ENCODE measurements at places on chromosomes 6 and 20.

GRCh38 chr20:52305858-52306257 lies 114.3 kb upstream of the ZFP64 start:
- no peak for DNase-seq

DNA sequence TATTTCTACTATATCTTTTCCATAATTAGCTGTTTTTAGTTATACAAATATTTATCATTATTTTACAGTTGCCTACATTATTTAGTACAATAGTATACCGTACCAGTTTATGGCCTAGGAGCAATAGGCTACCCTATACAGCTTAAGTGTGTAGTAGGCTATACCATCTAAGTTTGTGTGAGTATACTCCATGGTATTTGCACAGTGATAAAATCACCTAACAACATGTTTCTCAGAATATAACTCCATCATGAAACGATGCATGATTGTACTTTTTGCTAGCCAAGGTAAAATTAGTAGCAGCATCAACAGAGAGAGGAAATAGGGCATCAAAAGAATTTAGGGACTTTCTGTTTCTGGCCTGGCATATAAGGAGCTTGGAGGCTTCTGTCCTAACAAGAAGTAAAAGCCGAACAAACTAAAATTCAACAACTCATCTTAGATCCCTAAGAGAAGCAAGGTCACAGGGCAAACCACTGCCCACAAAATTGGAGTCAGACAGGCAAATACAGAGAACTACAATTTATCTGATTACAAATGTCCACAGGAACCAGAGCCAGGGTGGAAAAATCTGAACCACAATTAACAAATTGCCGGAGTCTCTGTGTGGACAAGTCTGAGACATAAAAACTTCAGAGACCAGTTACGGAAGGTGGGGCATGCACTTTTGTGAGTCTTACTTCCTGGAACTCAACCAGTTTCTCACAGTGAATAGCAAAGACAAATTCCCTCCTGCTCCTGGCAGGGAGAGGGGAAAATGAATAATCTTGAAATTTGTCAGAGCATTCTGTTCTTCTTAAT lies 671.4 kb downstream of the RFPL4B start:
- no peak for DNase-seq

DNA sequence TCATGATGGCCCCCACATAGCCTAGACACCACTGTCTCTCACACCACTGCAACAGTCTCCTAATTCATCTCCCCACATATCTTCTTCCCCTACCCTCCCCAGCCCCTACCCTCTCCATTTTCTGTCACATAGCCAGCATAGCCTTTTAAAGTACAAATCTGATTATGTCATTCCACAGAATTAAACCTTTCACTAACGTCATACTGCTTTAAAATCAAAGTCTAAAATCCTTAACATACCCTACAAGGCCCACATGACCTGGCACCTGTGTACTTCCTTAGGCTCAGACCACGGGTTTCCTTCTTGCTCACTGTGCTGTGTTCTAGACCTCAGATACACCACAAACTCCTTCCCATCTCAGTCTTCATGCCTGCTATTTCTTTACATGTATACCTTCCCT lies 5.9 kb downstream of the OSTM1 start:
- no peak for DNase-seq

GRCh38 chr20:17542993-17543412 lies 11.8 kb upstream of the BFSP1 start:
- no peak for DNase-seq

GRCh38 chr6:168658059-168658458 lies 217.1 kb downstream of the SMOC2 start:
- peak; percentile 50 for DNase-seq

GRCh38 chr6:89024456-89024855 lies 56.1 kb upstream of the PNRC1 start:
- no peak for DNase-seq

- DNase-seq: no peak
Observed at GRCh38 chr6:72740135-72740534, 118.3 kb downstream of the KCNQ5 start.

DNA sequence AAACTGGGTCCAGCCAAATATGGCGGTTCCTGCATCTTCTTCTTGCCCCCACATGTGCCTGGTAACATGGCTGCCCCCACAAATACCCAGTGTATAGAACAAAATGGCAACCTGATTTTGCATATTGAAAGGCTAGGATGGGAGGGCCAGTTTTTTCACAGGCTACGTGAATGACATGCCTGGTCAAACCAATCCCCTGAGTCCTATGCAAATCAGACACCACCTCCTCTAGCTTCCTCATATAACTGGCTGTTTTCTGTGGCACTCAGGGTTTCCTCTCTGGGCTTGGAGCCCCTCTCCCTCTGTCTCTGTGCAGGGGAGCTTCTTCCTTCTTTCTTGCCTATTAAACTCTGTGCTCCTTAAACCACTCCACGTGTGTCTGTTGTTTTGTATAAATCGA lies 372.1 kb downstream of the KIF16B start:
- DNase-seq: no peak

- no peak for DNase-seq
Observed at GRCh38 chr6:43052225-43052841, 1.3 kb downstream of the CUL7 start.

- no peak for DNase-seq
Observed at GRCh38 chr6:168054765-168055560, 24.0 kb downstream of the FRMD1 start.

DNA sequence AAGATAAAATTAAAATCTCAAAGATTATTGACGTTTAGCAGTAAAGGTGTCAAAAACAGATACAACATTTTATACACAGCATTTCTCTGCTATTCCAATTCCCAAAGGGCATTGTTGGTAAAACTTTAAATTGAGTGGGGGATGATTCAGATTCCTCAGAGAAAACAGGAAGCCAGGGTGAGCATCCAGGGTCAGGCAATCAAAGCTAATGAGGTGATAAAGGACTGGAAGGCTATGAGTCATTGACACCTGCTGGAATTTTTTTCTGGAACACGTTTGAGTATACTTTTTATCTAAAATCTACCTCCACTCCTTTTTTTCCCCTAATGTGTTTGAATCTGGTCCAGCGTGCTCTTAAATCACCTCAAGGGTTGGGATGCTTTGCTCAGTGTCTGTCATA lies 52.2 kb downstream of the FKBP1C start:
- DNase-seq: no peak

DNA sequence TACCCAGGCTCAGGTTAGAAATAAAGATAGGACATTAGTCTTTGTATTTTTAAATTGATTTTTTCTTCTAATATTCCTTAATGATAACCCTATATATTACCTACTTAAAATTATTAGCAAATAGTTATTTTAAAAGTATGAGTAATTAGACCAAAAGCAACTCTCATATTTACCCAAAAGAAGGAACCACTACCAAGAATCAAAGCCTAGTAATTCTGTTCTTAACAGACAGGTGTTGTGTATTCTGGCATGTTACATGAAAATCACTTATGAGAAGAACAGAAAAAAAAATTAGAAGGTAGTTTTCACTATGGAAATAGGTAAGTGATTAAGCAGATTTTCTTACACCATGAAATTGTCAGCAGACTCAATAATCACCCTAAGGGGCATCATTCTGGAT lies 105.1 kb downstream of the ATG5 start:
- DNase-seq: no peak

DNA sequence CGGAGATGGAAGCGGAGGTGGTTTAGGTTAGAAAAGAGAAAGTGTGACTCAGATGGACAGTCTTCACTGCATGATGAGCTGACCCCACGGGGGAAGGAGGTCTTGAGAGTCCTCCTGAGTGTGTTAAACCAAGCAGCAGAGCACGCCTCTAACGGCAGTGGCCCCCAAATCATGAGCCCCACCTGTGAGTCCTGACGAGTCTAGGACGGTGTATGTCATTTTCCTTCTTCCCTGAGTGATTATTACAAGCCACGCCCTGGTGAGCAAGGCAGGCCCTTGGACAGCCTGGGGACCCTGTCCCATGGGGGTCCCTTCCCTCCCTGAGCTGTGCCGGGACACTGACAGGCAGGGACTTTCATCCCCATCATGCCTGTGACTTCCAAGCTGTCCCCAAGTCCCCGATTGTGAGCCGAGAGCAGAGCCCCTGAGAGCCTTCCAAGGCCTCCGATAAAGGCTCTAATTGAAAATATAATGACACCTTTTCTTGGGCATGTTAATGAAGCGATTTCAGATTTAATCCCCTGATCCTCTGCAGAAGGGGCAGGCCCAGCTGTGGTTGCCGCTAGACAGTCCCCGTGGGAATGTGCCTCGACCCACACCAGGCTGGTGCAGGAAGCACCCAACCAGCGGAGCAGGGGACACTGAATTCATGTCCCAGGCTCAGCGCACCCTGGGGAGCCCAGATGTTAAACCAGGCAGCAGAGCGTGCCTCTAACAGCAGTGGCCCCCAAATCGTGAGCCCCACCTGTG lies 320.1 kb downstream of the TAF4 start:
- DNase-seq: no peak

DNA sequence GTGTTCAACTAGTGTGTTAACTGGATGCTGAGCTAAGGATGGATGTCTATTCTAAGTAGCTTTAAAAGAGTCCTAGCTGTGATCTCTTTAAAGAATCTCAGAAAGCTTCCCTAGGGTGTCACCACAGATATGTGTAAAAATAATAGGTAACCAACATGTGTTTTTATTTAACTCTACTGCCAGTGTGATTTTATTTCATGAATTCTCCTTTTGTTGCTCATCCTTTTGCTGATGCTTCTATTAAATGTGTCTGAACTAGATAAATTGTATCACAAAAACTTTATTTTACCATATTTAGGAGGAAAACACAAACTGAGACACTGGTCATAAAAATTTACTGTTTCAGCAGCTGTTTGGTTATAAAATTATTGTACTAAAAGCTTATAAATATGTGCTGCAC lies 809.4 kb upstream of the CITED2 start:
- DNase-seq: no peak

DNA sequence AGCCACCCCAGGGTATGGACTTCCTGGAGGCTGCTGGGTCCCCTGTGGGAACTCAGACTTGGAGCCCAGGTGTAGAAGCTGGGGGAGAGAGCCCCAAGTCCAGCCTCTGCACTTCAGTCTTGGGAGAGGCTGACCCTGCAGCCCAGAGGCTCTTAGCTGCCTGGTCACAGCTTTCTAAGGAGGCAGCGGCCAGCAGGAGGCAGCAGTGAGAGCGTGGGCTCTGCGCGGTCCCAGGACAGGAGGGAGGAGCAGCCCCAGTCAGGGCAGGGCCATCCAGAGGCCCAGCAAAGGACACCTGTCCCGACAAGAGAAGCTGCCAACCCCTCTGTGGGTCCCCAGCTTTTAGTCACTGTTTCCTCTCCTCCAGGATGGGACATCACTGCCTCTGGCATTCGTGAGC lies 9.4 kb downstream of the TREML2 start:
- peak; percentile 65 for DNase-seq

DNA sequence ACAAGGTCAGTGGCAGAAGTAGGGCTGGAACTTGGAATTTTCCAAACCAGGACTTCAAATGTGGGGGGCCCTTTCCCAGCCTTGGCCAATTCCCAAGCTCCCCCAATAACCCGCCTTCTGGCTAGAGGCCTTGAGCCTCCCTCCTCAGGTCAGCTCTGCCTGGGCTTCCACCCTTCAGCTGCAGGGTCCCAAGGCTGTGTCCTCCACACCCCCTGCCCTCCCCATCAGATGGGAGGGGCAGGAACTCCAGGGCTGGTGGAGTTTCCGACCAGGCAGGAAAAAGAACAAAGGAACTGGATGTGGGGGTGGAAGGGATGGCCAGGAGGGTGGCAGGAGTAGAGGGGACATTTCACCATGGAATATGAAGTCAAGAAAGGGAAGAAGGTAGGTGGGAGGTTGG lies at the start of gene CCM2L:
TSS of gene CCM2L (plus strand) at position 338 of the 400 bp plus-strand sequence. CDS start at position 355, 17 bp downstream.
- no peak for DNase-seq

GRCh38 chr20:50415516-50416268 lies 94.5 kb upstream of the PTPN1 start:
- DNase-seq: no peak

DNA sequence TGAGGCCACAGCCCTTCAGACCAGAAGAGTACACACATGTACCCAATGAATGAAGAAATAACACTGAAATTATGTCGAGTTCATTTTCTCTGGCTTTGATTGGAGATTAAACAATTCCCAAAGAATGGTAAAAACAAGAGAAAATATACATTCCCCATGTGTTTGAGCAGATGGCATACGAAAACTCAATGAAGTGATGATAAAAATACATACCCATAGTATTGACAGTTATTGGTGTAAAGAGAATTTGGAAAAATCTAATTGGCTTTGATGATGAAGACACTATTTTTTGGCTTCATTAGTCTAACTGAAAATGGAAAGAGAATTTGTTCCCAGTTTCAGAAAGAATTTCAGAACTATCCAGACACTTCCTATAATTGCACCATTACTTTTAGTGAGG lies 76.6 kb upstream of the SNRPB2 start:
- DNase-seq: no peak

GRCh38 chr20:8534368-8535160 lies 402.5 kb downstream of the PLCB1 start:
- no peak for DNase-seq

GRCh38 chr6:44775121-44775520 lies 387.6 kb downstream of the CDC5L start:
- no peak for DNase-seq

DNA sequence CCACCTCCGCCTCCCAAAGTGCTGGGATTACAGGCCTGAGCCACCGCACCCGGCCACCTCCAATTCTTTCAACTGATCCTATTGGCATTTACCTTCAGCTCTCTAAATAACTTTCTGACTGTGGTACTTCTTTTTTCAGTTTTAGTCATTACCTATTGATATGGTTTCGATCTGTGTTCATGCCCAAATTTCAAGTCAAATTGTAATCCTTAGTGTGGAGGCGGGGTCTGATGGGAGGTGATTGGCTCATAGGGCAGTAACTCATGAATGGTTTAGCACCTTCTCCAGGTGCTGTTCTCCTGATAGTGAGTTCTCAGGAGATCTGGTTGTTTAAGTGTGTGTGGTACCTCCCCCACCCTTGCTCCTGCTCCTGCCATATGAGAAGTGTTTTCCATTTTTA lies 140.9 kb downstream of the LPA start:
- DNase-seq: no peak

- no peak for DNase-seq
Observed at GRCh38 chr6:71103130-71103529, 146.3 kb upstream of the B3GAT2 start.

DNA sequence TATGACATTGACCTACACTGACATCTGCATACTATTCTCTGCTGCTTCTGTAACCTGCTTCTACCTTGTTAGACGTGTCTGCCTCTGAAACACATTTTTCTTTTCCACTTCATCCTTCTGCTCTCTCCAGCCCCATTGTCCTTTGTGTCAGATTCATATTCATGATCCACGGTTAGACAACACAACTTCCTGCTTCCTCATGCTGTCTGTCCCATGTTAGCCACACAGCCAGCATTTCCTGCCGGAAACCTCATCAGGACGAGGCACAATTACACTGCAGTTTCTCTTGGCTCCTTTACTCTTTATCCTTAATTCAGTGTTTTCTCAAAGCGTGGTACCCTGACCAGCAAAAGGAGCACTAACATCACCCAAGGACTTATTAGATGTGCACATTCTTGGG lies 150.2 kb downstream of the TBC1D7 start:
- DNase-seq: no peak

GRCh38 chr6:123393331-123393730 lies 243.4 kb downstream of the TRDN start:
- DNase-seq: no peak

Data from WERI-Rb-1 (cell line).